ENCODE measurements at places on chromosomes 3 and 15. TPM values are rescaled to one million over a fixed set of nuclear protein-coding genes. Genes with fewer than 3 reads are reported as not detected.

CA12 gene
- total RNA-seq = 9.5 TPM

AP3S2 gene
- 30.9 TPM for total RNA-seq

GOLGA8S gene
- total RNA-seq = 0.06 TPM

NDUFB5 gene
- total RNA-seq = 97.8 TPM

PPM1M gene
- total RNA-seq = 25.9 TPM

RBPMS2 gene
- not detected for total RNA-seq

IDH3A gene
- 61.6 TPM for total RNA-seq

C3orf85 gene
- not detected for total RNA-seq

HPS3 gene
- total RNA-seq = 19.9 TPM

ASB14 gene
- not detected for total RNA-seq

SEMA6D gene
- total RNA-seq = 1.8 TPM

RBP2 gene
- total RNA-seq = not detected

GOLGA6A gene
- not detected for total RNA-seq

GRCh38 chr3:188697127-188697526, 474.6 kb upstream of the TPRG1 start:
- H3K4me1 ChIP-seq = no peaks in the 10 kb centered on the region
- 0 out of 2 replicates have a peak, but pooled peaks cover 4% of the 10 kb centered on the region for H3K36me3 ChIP-seq
- no peak overlapping the region for H3K4me3 ChIP-seq
- DNase-seq = no peak
- no peaks in the 10 kb centered on the region for H3K27me3 ChIP-seq

DNA sequence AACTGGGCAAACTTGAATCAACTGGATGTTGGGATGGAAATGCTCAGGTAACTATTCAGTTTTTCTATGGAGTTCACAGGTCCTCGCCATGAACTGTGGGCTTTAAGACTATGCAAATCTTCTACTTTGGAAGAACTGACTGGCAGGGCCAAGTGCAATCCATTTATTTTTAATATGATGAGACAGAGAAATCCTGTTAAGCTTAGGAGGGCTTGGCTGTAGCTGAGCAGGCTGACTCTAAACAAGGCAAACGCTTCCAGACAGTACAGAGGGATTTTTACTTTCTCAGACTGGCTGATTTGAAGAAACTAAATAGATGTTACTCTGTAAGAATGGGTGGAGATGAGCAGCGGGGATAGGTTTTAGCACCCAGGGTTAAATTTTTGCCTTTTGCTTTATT, 194.2 kb upstream of the ICE2 start:
- peaks cover 5% of the 10 kb centered on the region for H3K27me3 ChIP-seq
- H3K36me3 ChIP-seq = no peaks in the 10 kb centered on the region
- H3K4me1 ChIP-seq = peaks cover 18% of the 10 kb centered on the region
- H3K4me3 ChIP-seq = no peak overlapping the region

DNA sequence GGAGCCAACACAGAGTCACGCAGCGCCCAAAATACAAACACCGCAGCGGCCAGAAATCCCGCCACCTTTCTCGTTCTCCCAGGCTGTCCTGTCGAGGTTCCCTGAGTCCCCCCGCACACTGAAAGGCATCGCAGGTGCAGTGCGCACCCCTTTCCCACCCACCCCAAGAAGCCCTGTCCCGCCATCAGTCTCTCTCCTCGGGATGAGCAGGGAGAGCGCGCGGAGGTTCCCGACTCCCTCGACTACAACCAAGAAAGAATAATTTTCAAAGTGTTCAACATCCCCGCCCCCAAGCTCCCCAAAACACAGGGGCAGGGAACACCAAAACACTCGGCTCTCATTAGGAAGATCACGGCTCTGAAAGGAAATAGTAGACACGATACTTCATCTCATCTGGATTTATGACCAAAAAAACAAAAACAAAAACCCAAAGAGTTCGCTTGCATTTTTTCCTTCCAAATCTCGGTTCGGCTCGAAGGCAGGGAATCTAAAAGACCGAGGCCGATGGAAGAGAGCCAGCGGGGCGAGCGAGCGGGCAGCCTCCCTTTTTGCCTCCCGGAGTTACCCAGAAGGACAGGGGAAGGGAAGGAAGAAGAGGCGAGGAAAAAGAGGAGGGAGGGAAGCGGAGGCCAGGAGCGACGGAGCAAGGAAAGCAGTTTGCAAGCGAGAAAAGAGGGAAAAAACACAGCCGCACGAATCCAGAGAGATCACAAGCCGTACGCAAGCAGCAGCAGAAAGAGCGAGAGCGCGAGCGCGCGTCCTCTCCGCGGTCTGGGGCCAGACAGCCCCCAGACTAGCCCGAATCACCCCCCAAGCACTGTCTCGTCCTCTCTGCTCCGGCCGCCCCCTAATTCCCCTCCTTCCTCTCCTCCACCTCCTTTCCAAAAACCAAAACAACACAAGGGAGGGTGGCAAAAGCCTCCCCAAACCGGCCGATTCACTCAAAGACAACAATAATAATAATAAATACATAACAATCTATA, 808 bp downstream of the BCL6 start:
- H3K27me3 ChIP-seq = peaks cover 4% of the 10 kb centered on the region
- H3K4me1 ChIP-seq = peaks cover 65% of the 10 kb centered on the region
- peak overlapping the region; percentile 97 for H3K4me3 ChIP-seq
- H3K27ac ChIP-seq = peak overlapping the region; percentile 100

- H3K4me3 ChIP-seq = no peak overlapping the region
- DNase-seq = no peak
These were observed 4.1 kb downstream of the PXYLP1 start for GRCh38 chr3:141235661-141236171.

DNA sequence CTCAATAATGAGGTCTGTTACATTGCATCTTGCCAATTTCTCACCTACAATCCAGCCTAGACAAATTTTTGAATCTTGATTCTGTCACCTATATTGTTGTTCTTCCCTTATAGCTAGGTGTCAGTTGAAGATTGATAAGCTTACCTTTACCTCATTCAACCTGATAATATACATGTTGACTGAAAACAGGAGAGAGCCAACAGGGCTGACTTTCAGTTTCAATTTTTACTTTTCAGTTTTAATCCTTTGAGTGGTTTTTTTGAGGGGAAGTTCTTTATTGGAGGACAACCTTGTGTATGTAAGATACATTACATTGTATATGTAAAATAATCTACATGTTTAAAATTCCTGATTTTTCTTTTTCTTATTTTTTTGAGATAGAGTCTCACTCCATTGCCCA, 5.8 kb downstream of the ATP13A5 start:
- H3K4me3 ChIP-seq = no peak overlapping the region
- no peaks in the 10 kb centered on the region for H3K4me1 ChIP-seq
- no peak for DNase-seq
- H3K27me3 ChIP-seq = no peaks in the 10 kb centered on the region
- no peak overlapping the region for H3K27ac ChIP-seq

DNA sequence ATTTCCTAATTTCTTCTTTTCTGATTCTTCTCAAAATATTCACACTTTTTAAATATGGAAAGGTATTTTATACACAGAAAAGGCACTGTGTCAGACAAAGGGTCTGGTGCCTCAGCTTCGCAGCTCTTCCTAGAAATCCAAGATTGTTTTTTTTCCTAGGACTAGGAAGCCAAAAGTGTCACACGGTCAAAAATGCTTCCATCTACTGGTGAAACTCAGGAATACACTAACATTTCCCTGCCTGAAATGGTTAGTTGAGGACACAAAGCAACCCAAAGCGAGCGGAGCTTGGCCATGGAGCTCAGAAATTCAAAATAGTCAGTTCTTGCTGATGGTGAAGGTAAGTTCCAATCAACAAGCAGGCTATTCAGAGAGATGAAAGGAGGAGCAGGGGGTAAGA, 426.5 kb upstream of the RASGRP1 start:
- H3K4me3 ChIP-seq = no peak overlapping the region
- peaks cover 71% of the 10 kb centered on the region for H3K4me1 ChIP-seq
- H3K27me3 ChIP-seq = no peaks in the 10 kb centered on the region
- H3K36me3 ChIP-seq = peaks cover 2% of the 10 kb centered on the region
- H3K27ac ChIP-seq = peak overlapping the region; percentile 62
- peak; percentile 44 for DNase-seq

DNA sequence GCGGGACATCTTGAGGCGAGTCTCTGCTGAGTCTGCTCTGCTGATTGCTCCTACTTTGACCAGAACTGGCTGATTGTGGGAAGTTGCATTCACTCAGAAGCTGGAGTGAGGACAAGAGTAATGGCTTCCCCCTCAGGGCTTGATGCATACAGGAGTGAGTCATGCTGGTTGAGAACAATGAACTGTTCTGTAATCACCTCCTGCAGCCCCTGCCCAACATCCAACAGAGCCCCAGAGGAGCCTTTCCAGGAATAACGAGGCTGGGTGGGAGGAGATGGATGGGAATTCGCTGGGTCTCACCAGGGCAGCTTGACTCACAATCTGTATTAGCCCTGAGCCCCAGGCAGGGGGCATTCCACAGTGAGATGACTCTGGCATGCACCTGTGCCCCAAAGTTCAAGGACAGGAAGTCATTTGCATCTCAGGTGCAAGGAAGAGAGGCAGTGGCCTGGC, 85.0 kb downstream of the RAB11A start:
- H3K4me3 ChIP-seq = no peak overlapping the region
- no peak overlapping the region for H3K27ac ChIP-seq
- H3K27me3 ChIP-seq = peaks cover 27% of the 10 kb centered on the region
- H3K4me1 ChIP-seq = 0 out of 2 replicates have a peak, but pooled peaks cover 4% of the 10 kb centered on the region
- no peaks in the 10 kb centered on the region for H3K36me3 ChIP-seq
- DNase-seq = no peak

GRCh38 chr3:8953313-8953712, 10.0 kb downstream of the RAD18 start:
- H3K27me3 ChIP-seq = no peaks in the 10 kb centered on the region
- DNase-seq = no peak
- peaks cover 87% of the 10 kb centered on the region for H3K4me1 ChIP-seq
- no peak overlapping the region for H3K4me3 ChIP-seq
- no peak overlapping the region for H3K27ac ChIP-seq

GRCh38 chr3:103077910-103078309, 643.1 kb downstream of the ZPLD1 start:
- DNase-seq = no peak
- H3K27me3 ChIP-seq = no peaks in the 10 kb centered on the region
- H3K36me3 ChIP-seq = no peaks in the 10 kb centered on the region
- no peak overlapping the region for H3K27ac ChIP-seq

- H3K27ac ChIP-seq = no peak overlapping the region
- H3K4me3 ChIP-seq = no peak overlapping the region
- DNase-seq = no peak
These were observed 220.7 kb downstream of the CD47 start for GRCh38 chr3:107870096-107870495.

- peaks cover 14% of the 10 kb centered on the region for H3K27me3 ChIP-seq
- peaks cover 16% of the 10 kb centered on the region for H3K4me1 ChIP-seq
- no peak overlapping the region for H3K27ac ChIP-seq
These were observed 61.4 kb upstream of the HERC1 start for GRCh38 chr15:63895194-63895593.

GRCh38 chr3:59234884-59235633, 185.2 kb upstream of the CFAP20DC start:
- DNase-seq = no peak
- H3K27me3 ChIP-seq = peaks cover 4% of the 10 kb centered on the region
- H3K4me3 ChIP-seq = no peak overlapping the region
- no peak overlapping the region for H3K27ac ChIP-seq
- no peaks in the 10 kb centered on the region for H3K36me3 ChIP-seq
- H3K4me1 ChIP-seq = peaks cover 6% of the 10 kb centered on the region

DNA sequence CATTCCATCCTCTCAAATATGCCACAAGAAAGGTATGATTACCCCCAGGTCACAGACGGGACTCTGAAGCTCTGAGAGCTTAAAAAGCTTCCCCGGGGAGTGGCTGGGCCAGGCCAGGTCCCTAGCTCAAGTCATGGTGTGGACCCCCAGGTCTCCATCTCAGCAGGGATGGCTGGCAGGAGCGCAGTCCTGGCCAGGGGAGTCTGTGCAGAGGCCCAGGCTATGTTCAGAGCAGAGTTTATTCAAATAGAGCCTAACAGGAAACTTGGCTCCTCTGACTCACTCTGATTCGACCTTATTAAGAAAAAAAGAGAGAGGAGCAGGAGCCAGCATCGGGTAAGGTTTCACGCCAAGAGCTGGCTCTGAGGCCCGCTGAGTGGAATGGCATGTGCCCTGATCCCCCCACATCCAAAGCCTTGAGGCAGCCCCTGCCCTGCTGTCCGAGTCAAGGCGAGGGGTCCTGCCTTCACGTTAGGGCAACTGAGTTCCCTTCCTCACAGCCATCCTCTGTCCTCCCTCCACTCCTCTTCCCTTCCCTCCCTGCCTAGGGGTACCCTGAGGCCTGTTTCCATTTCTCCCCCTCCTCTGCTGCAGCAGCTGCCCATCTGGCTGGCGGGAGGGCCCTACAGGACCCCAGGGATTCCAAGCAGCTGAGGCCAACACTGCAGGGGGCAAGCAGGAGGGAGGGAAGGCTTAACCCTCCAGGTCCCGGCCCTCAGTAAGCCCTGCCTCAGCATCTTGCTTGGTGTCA, 1.9 kb upstream of the LOXL1 start:
- peaks cover 3% of the 10 kb centered on the region for H3K27me3 ChIP-seq
- H3K4me1 ChIP-seq = peaks cover 77% of the 10 kb centered on the region
- H3K27ac ChIP-seq = peak overlapping the region; percentile 96
- peak overlapping the region; percentile 89 for H3K4me3 ChIP-seq
- peaks cover 23% of the 10 kb centered on the region for H3K36me3 ChIP-seq
- DNase-seq = peak; percentile 82

DNA sequence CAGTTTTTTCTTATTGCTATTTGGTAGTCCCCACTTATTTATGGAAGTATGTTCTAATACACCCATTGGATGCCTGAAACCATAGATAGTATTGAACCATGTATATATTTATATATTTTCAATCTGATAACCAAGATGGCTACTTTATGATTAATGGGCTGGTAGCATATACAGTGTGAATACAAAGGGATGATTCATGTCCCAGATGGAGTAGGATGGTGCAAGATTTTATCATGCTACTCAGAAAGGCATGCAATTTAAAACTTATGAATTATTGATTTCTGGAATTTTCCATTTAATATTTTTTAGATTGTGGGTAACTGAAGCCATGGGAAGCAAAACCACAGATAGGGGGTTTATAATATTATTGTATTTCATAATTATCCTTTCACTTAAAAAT, 35.2 kb downstream of the AP4E1 start:
- H3K4me1 ChIP-seq = peaks cover 47% of the 10 kb centered on the region
- no peak overlapping the region for H3K4me3 ChIP-seq
- DNase-seq = no peak
- no peak overlapping the region for H3K27ac ChIP-seq
- H3K36me3 ChIP-seq = peaks cover 38% of the 10 kb centered on the region
- peaks cover 2% of the 10 kb centered on the region for H3K27me3 ChIP-seq

GRCh38 chr3:107630779-107631178, 108.0 kb downstream of the BBX start:
- no peaks in the 10 kb centered on the region for H3K36me3 ChIP-seq
- no peak overlapping the region for H3K4me3 ChIP-seq
- no peak for DNase-seq
- H3K4me1 ChIP-seq = peaks cover 13% of the 10 kb centered on the region

DNA sequence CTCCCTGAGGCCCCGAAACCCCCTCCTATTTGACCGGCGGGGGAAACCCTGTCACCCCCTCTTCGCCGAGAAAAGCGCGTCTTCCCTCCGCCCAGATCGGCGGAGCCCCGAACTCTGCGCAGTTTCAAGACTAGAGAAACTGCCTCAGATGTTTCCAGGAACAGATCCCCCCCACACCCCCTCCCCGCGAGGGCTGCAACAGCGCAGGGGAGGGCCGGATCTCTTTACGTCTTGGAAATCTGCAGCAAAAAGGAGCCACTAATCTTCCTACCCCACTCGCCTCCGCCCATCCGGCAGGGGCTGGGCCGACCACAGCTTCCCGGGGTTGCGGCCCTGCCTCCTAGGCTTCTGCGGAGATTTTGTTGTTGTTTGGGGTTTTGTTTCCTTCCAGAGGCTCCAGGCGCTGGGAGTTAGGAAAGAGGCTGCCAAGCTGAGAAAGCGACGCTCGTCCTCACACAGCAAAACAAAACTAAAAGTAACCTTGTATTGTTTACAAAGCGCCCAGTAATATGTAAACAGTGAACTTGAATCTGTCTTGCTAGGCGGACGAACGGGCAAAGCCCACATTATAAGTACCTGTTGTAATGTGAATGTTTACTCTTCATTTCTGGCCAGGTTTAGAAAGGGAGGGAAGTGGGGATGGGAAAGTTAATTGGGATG, 2.2 kb downstream of the FOXB1 start:
- peaks cover 61% of the 10 kb centered on the region for H3K27me3 ChIP-seq
- 0 out of 2 replicates have a peak, but pooled peaks cover 6% of the 10 kb centered on the region for H3K36me3 ChIP-seq
- DNase-seq = no peak
